ENCODE measurements at places on chromosomes 5 and 9.

DNA sequence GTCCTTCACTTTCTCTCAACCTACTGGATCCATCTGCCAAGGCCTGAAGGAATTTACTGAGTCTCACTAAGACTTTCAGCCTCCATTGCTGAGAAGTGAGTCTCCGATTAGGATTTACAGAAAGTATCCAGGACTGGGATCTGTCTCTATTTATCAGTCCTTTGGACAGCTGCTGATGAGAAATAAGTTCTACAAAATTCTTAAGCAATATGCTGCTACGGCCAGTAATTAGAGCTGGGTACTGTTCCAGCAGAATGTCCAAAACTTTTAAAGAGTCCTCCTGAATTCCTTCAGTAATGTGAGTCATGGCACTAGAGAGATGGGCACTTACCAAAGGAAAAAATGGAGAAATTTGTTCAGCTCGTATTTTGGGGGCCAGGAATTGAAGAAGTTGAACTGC lies 5.9 kb downstream of the TEX10 start:
- DNase-seq = no peak

DNA sequence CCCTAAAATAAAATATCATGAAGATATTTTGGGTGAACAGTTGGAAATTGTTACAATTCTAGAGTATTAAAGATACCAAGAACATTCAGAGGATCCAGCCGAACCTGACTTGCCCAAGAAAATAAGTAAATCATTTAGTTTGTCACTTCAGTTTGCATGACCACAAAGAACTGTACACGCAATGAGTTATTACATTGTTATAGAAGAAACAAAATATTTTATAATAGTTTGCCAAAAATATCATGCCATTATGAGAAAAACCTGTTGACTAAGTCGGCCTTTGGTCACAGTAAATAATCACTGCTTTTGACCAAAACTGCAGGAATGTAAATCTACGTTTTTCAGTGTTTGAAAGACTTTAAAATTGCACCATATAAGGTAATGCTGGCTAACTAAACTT lies 27.9 kb downstream of the TRIO start:
- DNase-seq = no peak

DNA sequence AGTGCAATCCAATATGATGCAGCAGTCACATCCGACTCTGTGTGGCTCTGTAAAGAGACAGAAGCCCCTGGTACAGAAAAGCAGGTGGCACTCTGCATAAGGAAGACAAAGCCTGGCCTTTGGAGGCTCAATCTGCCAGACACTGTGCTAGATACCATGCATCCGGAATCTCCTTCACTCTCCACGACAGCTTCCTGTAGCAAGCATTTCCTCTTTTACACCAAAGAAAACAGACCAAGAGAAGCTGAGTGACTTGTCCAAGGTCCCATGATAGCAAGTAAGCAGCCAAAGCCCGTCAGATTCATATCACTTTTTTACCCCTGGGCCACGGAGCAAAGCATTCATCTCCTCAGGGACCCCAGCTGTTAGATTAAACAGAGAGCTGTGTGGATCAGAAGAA lies 64.2 kb upstream of the SMIM23 start:
- no peak for DNase-seq

DNA sequence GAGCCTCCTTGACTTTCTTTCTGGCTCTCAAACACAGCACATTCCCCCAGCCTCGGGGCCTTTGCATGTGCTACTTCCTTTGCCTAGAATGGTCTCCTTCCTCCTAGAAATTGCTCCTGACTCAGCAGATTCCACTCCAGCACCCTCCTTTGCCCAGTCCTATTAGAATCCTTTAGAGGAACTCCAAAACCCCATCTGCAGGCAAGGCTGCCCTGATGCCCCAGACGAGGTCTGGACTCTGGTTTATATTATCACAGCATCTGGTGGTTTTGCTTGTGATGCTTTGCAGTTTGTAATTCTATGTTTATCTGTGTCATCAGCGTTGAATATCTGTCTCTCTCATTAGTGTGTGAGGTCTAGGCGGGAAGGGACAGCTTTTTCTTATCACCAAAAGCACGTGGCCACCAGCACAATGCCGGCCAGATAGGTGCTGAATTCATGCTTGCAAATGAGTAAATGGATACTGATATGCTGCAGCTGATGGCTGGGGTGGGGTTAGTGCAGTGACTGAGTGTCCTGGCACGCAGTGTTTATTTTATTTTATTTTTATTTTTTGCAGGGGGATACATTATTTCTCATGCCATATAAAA lies 30.0 kb upstream of the ANKH start:
- no peak for DNase-seq

- DNase-seq = no peak
These were observed 143.0 kb upstream of the TARS1 start for GRCh38 chr5:33297760-33298216.

DNA sequence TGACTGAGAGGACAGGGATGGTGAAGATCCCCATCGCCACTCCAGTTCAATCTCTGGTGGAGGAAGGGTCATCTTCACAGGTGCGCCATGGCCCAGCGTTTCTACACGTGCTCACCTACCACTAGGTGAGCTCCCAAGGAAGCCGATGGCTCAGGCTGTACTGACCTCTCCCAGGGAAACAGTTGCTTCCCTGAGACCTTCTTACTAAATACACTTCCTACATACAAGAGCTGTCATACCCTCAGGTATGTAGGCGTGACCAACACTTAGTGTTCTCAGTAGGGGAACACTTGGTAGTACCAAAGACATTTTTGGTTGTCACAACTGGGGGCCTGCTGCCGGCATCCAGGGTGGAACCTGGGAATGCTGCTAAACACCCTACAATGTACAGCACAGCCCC lies 75.2 kb downstream of the TENT4A start:
- DNase-seq = no peak

DNA sequence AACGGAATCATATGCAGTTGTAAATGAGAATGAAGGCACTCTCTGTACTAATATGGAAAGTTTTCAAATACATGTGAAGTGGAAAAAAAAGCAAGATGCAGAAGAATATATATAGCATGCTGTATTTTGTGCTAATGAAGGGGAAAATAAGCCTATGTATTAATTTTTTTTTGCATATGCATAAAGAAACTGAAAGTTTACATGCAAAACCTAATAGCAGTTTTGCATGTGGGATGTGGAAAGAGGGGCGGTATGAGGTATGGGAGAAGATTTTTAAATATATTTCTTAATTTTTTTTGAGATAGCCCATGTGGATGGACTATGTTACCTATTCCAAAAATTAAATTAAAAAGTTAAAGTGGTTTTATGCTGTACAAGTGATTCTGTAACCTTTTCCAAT lies 83.7 kb upstream of the IL12B start:
- no peak for DNase-seq

- DNase-seq = no peak
These were observed 67.4 kb downstream of the TNPO1 start for GRCh38 chr5:72883850-72884249.

- no peak for DNase-seq
These were observed 682 bp downstream of the MAN1B1 start for GRCh38 chr9:137087409-137087925.

DNA sequence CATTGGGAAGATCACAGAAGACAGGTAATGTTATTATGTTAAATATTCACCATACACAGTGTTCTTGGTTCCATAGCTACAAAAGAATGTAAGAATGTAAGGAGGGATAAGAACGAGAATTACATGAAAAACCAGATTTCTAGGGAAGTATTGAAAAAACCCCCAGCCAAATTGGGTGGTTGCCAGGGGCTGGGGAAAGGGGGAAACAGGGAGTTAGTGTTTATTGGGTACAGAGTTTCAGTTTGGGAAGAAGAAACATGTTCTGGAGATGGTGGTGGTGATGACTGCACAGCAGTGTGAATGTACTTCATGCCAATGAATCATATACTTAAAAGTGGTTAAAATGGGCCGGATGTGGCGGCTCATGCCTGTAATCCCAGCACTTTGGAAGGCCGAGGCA lies 40.3 kb downstream of the GLRX start:
- no peak for DNase-seq

GRCh38 chr9:99876190-99876589 lies 30.3 kb upstream of the STX17 start:
- no peak for DNase-seq

DNA sequence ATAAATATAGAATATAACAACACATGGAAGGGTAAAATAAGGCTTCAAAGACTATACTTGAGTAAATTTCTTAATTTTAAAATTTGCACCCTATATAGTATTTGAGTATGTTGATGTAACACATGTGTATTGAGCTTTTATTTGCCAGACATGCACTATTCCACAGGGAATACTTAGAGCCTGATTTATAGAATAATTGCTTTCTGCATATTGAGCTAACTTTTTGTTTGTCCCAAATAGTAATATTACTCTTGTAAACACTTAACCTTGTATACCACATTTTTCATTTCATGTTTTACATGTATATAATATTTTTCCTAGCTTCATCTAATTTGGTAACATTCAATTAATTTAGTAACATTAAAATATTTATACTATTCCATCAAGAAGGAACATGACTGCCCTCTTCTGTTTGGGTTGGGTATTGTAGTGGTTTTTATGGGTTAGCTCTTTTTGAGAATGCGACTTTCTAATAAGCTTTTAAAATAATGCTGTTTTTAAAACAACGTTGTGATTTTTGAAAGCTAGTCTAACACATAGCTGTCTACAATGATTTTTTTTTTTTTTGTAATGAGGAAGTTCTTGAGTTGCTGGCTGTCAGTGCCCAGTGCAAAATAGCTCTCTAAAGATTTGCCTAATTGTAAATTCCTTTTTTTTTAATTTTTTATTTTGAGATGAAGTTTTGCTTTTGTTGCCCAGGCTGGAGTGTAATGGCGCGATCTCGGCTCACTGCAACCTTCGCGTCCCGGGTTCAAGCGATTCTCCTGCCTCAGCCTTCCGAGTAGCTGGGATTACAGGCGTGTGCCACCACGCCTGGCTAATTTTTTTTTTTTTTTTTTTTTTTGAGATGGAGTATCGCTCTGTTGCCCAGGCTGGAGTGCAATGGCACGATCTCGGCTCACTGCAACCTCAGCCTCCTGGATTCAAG lies 4.8 kb downstream of the SUB1 start:
- DNase-seq = no peak

DNA sequence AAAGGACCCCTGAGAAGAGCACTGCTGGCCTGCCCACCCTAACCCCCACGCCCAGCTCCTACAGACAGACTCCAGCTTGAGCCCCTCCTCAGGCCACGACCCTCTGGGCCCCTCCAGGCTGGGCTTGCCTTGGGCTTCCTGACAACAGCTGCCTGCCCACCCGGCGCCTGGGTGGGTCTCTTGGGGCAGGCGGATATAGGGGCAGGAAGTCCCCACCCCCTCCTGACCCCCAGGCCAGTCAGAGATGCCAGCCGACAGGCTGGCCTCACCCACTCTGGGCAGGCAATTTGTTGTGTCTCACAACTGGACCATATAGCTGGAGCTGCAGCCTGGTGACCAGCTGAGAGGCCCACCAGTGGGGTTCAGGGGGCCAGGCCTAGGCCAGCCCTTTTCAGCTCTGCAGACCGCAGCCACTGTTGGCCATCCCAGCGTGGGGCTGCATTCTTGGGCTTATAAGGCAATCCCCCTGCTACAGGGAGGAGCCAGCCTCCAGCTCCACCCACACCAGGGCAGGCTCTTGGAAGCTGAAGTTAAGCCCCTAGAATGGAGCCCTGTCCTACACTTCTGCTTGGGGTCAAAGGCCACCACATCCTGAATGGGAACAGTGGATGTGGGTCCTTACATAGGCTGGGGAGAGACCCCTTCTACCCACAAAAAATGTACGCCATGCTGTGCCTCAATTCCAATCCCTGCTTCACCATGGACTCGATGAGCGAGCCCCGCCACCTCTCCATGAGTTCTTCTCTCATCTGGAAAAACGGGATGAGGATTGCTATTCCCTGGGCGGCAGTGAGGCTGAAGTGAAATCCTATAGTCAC lies 2.0 kb downstream of the PDLIM7 start:
- DNase-seq = no peak

DNA sequence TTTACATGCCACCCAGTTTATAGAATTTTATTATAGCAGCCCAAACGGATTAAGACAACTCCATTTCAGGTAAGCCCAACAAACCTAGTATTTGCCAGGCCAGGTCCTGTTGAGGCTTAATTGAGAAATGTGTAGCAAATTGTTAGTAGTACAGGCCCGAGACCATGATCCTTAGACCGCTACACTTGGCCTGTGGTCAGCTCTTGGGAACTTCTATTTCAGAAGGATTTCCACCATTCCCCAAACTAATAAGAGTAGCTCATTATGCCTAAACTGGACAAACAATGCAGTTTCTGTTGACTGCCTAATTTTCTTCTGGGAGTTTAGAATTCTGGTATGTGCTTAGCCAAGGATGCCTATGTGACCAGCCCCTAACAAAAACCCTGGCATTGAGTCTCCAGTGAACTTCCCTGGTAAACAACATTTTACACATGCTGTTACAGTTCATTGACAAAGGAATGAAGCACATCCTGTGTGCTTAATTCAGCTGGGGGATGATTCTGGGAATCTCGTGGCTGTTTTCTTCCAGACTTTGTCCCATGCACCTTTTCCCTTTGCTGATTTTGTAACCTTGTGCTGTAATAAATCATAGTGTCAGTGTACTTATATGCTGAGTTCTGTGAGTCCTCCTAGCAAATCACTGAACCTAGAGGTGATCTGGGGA lies 5.6 kb upstream of the GPX3 start:
- no peak for DNase-seq

DNA sequence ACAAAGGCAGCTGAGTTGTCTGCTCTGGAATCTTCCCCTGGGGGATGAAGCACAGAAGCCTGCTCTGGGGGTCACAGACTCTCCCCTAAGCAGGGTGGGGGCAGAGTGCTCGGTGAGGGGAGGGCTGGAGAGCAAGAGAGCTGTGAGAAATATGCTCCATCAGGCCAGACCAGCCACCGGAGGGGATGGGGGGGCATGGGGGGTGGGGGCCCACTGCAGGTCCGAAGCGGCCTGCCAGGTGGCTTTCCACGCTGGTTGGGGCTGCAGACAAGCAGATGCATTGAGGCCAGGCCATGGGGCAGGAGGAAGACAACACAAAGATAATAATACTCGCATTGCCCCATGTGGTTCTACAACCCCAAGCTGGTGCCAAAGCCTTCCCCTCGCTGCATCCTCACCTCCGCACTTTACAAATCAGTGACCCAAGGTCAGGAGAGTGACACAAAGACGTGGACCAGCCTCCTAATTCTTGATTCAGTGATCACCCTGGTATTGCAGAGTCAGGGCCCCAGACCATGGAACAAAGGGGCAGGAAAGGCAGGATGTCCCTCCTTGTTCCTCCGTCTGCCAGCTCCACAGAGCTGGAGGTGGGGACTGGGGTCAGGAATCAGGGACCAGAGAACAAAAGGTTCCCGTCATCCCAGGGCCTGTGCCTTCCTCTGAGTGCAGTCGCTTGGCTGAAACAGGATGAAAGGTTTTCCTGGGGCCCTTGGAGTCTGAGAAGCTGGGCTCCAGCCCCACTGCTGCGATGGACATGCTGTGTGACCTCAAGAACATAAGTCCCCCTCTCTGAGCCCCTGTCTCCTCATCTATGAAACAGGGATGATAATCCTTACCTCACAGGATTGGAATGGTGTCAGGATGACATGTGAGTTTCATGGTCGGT lies 37.2 kb upstream of the GABRP start:
- no peak for DNase-seq
